Stimulated activated CD8-positive, alpha-beta memory T cell treated with anti-CD3 and anti-CD28 coated beads, Interleukin-2, amount 100 ng/mL, for 1 hour (primary cell): ENCODE measurements at places on chromosomes 16 and 17.

DNA sequence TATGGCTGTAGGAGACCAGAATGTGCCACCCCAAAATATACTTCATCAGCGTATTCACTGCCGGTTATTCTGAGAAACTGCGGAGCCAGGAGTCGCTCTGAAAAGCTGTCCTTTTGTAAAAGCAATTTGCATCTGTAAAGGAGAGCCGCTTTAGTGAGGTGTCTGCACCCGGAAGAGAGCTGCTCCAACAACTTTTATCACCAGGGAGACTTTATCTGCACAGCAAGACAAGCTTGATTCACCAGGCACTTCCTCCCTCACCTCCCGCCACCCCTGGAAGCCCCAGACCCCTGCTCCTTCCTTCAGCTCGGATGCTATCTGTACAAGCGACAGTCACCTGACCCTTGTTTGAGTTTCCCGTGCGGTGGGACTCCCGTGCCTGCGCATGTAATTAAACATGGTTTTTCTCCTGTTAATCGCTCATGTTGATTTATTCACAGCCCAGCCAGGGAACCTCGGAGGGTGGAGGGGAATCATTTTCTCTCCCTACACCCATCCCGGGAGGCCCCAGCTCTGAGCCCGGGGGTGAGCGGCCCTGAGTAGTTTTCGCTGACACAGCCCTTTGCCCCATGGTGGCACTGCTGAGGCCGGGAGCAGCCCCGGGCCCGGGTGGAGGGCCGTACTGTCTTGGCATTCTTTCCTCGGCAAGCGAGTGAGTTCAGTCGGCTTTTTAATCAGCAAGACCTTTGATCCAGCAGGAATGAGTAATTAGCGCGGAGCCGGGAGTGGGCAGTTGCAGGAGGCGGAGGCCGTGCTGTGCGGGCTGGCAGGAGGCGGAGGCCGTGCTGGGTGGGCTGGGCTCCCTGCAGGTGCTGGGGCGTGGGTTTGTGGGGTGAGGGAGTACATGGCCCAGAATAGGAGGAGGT lies 222.7 kb upstream of the CIBAR2 start:
- DNase-seq, result no peak

DNA sequence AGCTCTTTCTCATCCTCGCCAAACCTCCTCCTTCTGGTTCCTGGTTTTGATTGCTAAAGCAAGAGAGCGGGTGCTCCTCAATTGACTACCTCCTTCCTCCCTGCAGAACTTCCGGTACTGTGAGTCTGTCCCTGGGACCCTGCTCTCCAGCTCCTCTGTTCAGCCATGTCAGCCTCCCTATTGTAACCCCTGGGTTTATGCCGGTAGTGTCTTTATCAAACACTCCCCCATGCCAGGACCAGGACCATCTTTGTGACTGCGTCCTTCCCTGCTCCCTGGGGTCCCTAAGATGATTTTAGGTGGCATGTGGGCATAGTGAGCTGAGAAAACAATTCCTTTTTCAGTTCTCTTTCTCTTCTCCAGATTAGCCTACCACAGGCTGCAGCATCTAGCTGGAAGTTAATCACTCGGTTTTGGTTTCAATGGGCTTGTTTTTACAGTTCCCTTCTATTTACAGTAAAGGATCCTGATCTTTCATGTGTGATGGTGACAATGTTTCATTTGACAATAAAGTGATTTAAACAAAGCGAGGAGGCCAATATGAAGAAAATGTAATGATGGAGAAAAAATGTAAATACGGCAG lies 27.7 kb upstream of the IL21R start:
- DNase-seq, result no peak

- DNase-seq, result peak; percentile 94
Measured at GRCh38 chr16:1971796-1972489, at the start of gene TBL3. Gene TBL3 (plus strand): TSS chr16:1972053. CDS start chr16:1972165, 112 bp downstream.

DNA sequence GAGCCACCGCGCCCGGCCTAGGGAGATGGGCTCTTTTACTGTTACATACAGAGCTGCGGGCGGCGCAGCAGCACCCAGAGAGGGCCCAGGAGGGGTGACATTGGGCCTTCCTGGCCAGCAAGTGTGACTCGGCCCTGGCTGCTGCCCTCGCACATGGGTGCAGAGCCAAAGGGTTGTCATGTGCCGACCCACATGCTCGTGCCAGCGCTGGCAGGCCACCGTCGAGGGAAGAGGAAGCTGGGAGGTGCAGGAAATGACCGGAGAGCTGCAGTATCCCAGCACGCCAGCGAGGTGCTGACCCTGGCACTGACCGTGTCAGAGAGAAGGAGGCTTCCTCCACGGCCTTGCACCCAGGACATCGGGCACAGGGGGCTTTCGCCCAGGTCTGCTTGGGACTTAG lies 8.0 kb downstream of the ENDOV start:
- DNase-seq, result no peak

DNA sequence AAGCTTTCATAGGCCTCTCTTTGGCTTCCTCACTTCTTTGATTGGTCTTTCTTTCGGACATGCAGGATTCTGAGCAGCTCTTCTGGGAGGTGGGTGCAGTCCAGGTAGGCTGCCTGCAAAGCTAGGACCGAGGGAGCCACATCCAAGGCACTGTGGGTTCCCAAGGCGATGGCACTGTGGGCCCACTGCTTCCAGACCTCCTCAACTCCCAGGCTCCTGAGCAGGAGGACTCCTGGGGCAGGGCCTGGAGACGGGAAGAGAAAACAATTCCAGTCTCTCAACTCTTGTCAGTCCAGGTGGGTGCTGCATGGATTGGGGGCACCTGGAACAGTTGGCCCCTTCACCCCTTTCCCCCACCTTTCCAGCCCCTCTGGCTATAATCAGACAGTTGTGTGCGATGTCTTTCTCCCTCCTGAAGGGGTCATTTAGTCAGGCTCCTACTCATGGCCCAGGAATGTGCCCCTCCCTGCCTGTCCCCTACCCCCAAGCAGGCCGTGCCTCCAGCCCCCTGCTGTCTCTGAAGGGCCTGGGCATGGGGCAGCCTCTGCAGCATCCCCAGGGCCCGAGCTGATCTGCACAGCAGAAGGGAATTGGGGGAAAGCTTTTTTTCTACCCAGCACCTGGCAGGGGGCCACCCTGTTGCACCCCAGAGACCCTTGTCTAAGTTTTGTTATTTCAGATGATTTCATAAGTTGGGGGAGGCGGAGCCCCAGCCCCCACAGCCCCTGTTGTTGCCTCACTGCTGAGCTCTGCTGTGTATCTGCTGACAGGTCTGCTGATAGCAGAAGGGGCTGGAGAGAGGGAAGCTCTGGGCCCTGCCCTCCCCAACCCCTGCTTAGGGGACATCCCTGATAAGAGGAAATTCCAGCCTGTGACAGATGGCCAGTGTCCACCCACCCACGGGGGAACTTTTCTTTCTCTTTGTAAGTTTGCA lies 330.3 kb downstream of the SEC14L1 start:
- DNase-seq, result no peak
